ENCODE measurements at places on chromosomes 4 and X. TPM values are rescaled to one million over a fixed set of nuclear protein-coding genes. Genes with fewer than 3 reads are reported as not detected.

The MAGEA9B gene
- not detected for total RNA-seq

The GAGE12J gene
- total RNA-seq = not detected

The PAGE2B gene
- 0.56 TPM for total RNA-seq

The LPAR4 gene
- total RNA-seq = not detected

The HTN1 gene
- not detected for total RNA-seq

The S100G gene
- not detected for total RNA-seq

The KCNIP4 gene
- not detected for total RNA-seq

The CLIC2 gene
- 0.49 TPM for total RNA-seq

The EOLA1 gene
- total RNA-seq = 30.5 TPM

The GPRIN3 gene
- 9.4 TPM for total RNA-seq

The XAGE1B gene
- not detected for total RNA-seq

The OPN1LW gene
- not detected for total RNA-seq

The HTR2C gene
- total RNA-seq = not detected

The FHDC1 gene
- total RNA-seq = 0.06 TPM

The STK32B gene
- total RNA-seq = not detected

The AMOT gene
- total RNA-seq = 2.3 TPM

The ARHGEF9 gene
- total RNA-seq = 14.7 TPM

The RHOXF2 gene
- not detected for total RNA-seq

The MAOA gene
- total RNA-seq = 0.21 TPM

The TCEAL7 gene
- total RNA-seq = not detected

The MAN2B2 gene
- 10.6 TPM for total RNA-seq

The NEUROG2 gene
- not detected for total RNA-seq

The CSAG3 gene
- total RNA-seq = not detected

The XG gene
- total RNA-seq = not detected

The ZNF630 gene
- total RNA-seq = 1.6 TPM

The EGF gene
- not detected for total RNA-seq

The NPY2R gene
- not detected for total RNA-seq

The ADGRG2 gene
- not detected for total RNA-seq

The IQCM gene
- total RNA-seq = not detected

Data from activated naive CD8-positive, alpha-beta T cell treated with anti-CD3 and anti-CD28 coated beads for 36 hours (primary cell).